ENCODE measurements at places on chromosomes 4 and X. TPM values are rescaled to one million over a fixed set of nuclear protein-coding genes. Genes with fewer than 3 reads are reported as not detected.
A peak's percentile ranks its signal among the peaks of the same experiment; 100 is the strongest.

GRCh38 chr4:72553540-72554337 is 15.3 kb downstream of the ADAMTS3 start:
- H3K4me3 ChIP-seq: no peak overlapping the region
- no peak overlapping the region for H3K27ac ChIP-seq
- H3K27me3 ChIP-seq: no peaks in the 10 kb centered on the region

GRCh38 chrX:38816155-38816554 is 14.9 kb downstream of the MID1IP1 start:
- no peak for DNase-seq
- H3K27me3 ChIP-seq: no peaks in the 10 kb centered on the region
- peaks cover 33% of the 10 kb centered on the region for H3K4me1 ChIP-seq
- no peaks in the 10 kb centered on the region for H3K36me3 ChIP-seq
- H3K4me3 ChIP-seq: no peak overlapping the region

RTL9 gene
- 0.29 TPM for total RNA-seq

SLC10A6 gene
- total RNA-seq: not detected

DNA sequence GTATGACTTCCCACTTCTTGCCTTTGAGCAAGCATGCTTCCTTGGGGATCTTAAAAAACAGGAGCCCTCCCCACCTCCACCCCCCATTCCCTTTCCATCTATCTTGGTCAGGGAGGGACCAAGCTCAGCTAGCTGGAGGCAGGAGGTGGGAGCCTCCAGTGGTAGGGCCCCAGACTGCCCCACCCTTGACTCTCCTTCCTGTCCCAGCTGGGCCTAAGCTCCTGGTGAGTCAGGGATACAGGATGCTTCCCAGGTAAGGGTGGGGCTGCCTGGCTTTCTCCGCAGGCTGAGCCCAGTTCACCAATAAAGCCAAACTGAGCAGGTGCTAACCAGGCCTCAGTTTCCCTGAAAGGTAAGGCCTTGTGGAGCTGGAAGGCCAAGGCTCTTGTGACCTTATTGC is 15.2 kb downstream of the EFNB1 start:
- H3K4me1 ChIP-seq: peaks cover 15% of the 10 kb centered on the region
- H3K36me3 ChIP-seq: peaks cover 7% of the 10 kb centered on the region
- H3K27me3 ChIP-seq: no peaks in the 10 kb centered on the region
- H3K27ac ChIP-seq: no peak overlapping the region
- DNase-seq: peak; percentile 59
